CD14-positive monocyte (primary cell): ENCODE measurements at places on chromosomes 7 and 10. TPM values are rescaled to one million over a fixed set of nuclear protein-coding genes. Genes with fewer than 3 reads are reported as not detected.
A peak's percentile ranks its signal among the peaks of the same experiment; 100 is the strongest.

DNA sequence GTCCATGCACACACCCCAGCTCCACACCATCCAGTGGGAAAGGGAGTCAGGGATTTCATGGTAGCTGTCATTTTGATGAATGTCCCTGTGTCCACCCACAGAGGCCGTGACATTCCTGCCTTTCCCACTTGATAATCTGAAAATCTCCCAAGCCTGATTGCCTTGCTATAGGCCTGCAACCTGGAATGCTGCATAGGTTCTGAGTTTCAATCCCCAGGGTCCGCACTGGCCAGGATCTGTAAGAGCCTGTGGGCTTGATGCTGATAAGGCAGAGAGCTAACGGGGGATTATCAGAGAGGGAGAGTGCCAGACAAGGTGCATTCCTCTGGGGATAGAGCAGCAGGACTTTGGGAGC lies 57.5 kb downstream of the RBM20 start:
- H3K27me3 ChIP-seq, result no peaks in the 10 kb centered on the region
- H3K27ac ChIP-seq, result no peak overlapping the region
- H3K36me3 ChIP-seq, result no peaks in the 10 kb centered on the region
- no peak overlapping the region for H3K4me3 ChIP-seq
- no peak for DNase-seq

GRCh38 chr7:155338632-155339320 lies 41.1 kb downstream of the INSIG1 start:
- H3K4me1 ChIP-seq, result no peaks in the 10 kb centered on the region
- no peak overlapping the region for H3K4me3 ChIP-seq
- no peak overlapping the region for H3K27ac ChIP-seq
- DNase-seq, result no peak
- H3K36me3 ChIP-seq, result no peaks in the 10 kb centered on the region

DNA sequence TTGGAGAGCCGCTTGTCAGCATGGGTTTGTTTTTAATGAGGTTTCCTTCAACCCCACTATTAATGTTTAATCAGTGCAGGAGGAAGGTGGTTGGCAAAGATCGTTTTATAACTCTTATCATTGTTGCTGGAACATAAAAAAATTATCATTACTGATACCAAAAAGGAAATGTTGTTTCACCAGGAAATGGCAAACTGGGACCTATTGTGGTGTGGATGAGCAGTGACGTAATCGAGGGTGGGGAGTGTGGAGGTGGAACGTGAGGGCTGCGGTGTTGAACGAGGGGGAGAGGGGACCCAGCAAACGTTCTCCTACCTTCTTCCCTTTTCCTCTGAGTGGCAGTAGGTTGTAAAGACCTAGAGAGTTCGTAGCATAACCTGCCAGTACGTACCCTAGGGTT lies 71.9 kb upstream of the TOMM7 start:
- no peak overlapping the region for H3K27ac ChIP-seq
- H3K36me3 ChIP-seq, result no peaks in the 10 kb centered on the region

DNA sequence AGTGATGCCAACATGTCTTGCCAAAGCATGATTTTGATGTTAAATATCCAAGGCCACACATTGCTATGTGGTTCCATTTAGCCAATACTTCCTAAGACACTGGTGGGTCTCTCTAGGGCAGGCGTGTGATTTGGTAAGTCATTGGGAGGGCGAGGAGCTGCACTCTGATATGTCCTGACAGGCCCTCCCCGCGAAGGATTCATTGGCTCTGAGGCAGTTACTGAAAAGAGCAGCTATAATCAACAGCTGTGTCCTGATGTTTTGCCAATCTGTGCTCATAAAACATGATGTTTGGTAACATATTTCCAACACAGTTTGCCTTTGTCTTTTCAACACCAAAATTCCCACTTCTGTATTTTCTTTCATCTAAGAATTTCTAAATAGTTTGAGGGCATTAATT lies 646.7 kb downstream of the PARD3 start:
- no peak overlapping the region for H3K27ac ChIP-seq
- no peaks in the 10 kb centered on the region for H3K36me3 ChIP-seq
- no peak overlapping the region for H3K4me3 ChIP-seq

GRCh38 chr7:148787571-148788295 lies 89.0 kb downstream of the CUL1 start:
- H3K27me3 ChIP-seq, result no peaks in the 10 kb centered on the region
- H3K27ac ChIP-seq, result no peak overlapping the region
- peaks cover 94% of the 10 kb centered on the region for H3K36me3 ChIP-seq
- no peak overlapping the region for H3K4me3 ChIP-seq
- H3K4me1 ChIP-seq, result no peaks in the 10 kb centered on the region

- no peaks in the 10 kb centered on the region for H3K36me3 ChIP-seq
- no peak overlapping the region for H3K27ac ChIP-seq
- DNase-seq, result no peak
- H3K4me1 ChIP-seq, result no peaks in the 10 kb centered on the region
- no peak overlapping the region for H3K4me3 ChIP-seq
Observed at GRCh38 chr7:98568891-98569290, 48.2 kb upstream of the NPTX2 start.

DNA sequence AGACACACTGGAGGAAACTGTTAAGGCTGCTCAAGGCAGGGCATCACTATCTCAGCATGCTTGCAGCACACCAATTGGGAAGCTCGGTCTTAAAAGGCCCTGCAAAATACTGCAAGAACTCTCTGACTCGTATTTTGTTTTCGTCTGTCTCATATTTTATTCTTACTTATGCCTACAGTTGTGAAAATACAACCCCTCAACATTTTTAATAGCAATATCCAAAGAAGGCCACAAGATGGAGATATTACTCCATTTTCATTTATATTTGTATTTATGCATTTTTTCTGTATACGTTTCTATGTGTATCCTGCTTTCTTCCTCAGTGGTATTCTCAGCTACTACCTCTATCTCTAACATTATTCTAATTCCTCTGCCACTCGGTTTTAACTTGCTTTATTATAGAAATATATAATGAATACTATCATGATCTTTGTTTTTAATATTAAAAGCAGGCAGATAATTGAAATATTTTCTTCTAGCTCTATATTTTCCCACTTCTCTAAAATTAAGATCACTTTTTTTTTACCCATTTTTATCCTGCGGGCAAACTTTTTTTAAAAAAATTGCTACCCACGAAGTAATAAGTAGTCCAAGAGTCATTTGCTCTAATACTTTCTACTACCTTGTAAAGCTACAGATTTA lies 10.0 kb downstream of the DNAJC1 start:
- no peak overlapping the region for H3K4me3 ChIP-seq
- H3K36me3 ChIP-seq, result no peaks in the 10 kb centered on the region
- no peak overlapping the region for H3K27ac ChIP-seq
- peak; percentile 32 for DNase-seq
- no peaks in the 10 kb centered on the region for H3K27me3 ChIP-seq

DNA sequence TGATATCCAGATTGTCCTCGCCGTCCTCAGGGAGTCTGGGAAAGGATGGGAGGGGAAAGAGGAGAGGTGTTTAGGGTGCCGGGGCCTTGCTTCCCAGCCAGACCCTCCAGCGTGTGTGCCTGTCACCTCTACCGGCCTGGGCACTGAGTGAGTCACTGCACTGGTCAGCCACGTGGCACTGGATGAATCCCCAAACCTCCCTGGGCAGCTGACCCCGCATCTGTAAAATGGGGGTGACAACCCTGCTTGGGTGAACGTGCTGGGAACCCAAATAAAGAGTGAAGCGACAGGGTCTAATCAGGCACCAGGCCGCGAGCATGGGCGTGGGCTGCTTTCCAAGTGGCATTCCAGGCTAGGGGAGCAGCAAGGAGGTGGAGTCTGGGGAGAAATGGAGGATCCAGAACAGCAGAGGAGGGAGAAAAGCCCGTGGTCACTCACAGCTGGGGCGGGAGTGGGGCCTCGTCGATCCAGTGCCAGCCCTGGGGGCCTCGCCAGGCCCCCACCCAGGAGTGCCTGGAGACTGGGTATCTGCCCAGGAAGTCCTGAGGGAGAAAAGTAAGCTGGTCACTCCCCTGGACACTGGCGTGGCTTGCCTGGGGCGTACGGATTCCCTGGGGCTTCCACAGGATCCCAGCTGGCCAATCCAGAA lies 29.7 kb downstream of the KLRG2 start:
- no peak overlapping the region for H3K4me3 ChIP-seq
- H3K27me3 ChIP-seq, result no peaks in the 10 kb centered on the region
- H3K27ac ChIP-seq, result no peak overlapping the region
- DNase-seq, result no peak
- no peaks in the 10 kb centered on the region for H3K4me1 ChIP-seq
- no peaks in the 10 kb centered on the region for H3K36me3 ChIP-seq

DNA sequence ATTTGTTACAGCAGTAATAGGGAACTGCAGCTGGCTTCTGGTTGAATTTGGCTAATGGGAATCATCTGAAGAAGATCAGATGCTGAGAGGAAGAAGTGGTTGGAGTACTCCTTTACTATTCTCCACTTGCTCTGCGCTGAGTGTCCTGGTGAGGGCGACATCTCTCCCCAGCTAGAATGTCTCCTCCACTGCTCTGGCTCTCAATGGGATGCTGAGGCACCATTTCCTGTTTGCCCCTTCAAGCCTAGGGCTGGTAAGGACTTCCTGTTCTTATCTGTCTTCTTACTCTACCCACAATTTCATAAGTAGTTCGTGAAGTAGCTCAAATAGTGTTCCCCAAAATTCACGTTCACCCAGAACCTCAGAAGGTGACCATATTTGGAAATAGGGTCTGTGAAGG lies 43.2 kb upstream of the TES start:
- peaks cover 51% of the 10 kb centered on the region for H3K4me1 ChIP-seq
- H3K27me3 ChIP-seq, result no peaks in the 10 kb centered on the region
- peak; percentile 68 for DNase-seq

GRCh38 chr10:28910956-28911355 lies 233.6 kb downstream of the BAMBI start:
- H3K4me1 ChIP-seq, result no peaks in the 10 kb centered on the region
- no peaks in the 10 kb centered on the region for H3K36me3 ChIP-seq
- H3K27me3 ChIP-seq, result no peaks in the 10 kb centered on the region

GRCh38 chr10:51159841-51160240 lies 85.6 kb downstream of the PRKG1 start:
- DNase-seq, result no peak
- no peaks in the 10 kb centered on the region for H3K36me3 ChIP-seq
- H3K27ac ChIP-seq, result no peak overlapping the region

DNA sequence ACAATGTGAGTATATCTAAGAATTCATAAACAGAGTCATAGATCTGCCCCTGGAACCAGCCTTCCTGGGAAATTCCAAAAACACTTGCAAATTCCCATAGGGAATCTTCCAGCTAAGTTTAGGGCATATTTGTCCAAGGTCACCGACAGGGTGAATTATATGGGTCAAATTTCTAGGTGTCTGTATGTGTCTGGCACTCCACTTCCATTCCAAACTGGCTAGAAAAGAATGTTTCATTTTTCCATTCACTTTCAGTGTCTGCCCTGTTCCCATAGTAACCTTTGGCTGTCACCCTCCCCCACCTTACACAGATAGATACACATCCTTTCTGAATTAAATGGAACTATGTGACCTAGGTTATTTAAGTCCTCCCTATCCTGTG lies 230.9 kb downstream of the CREB5 start:
- no peaks in the 10 kb centered on the region for H3K36me3 ChIP-seq
- H3K27me3 ChIP-seq, result no peaks in the 10 kb centered on the region
- no peak overlapping the region for H3K27ac ChIP-seq
- no peaks in the 10 kb centered on the region for H3K4me1 ChIP-seq
- no peak for DNase-seq

- no peak overlapping the region for H3K4me3 ChIP-seq
- H3K36me3 ChIP-seq, result no peaks in the 10 kb centered on the region
- no peaks in the 10 kb centered on the region for H3K27me3 ChIP-seq
Observed at GRCh38 chr7:21099432-21099831, 312.7 kb upstream of the SP8 start.

DNA sequence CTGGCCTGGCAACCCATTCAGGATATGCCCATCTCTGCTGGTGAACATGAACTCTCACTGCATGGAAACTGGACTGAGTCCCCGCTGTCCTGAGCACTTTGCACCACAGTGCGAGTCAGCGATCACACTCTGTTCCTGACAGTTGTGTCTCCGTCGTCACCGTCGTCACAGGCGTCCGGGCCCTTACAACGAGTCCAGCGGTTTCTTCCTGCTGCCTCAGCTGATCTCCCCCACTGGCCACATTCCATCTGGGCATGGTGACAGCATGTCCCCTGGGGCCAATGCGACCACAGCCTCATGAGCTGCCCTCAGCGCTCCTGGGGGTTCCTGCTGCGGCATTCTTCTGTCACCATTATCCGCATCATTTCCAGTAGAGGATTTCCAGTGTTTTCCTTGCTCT lies 76.8 kb upstream of the KLF6 start:
- no peaks in the 10 kb centered on the region for H3K27me3 ChIP-seq
- no peak for DNase-seq
- H3K27ac ChIP-seq, result no peak overlapping the region
- no peak overlapping the region for H3K4me3 ChIP-seq
- no peaks in the 10 kb centered on the region for H3K36me3 ChIP-seq

GRCh38 chr10:127996586-127996985 lies 89.7 kb downstream of the PTPRE start:
- no peak overlapping the region for H3K4me3 ChIP-seq
- no peak for DNase-seq
- peaks cover 31% of the 10 kb centered on the region for H3K4me1 ChIP-seq
- H3K27me3 ChIP-seq, result no peaks in the 10 kb centered on the region
- no peak overlapping the region for H3K27ac ChIP-seq
- H3K36me3 ChIP-seq, result no peaks in the 10 kb centered on the region

GRCh38 chr10:116779076-116779687 lies 36.8 kb upstream of the HSPA12A start:
- H3K4me1 ChIP-seq, result no peaks in the 10 kb centered on the region
- H3K27me3 ChIP-seq, result peaks cover 3% of the 10 kb centered on the region
- H3K4me3 ChIP-seq, result no peak overlapping the region
- H3K27ac ChIP-seq, result no peak overlapping the region
- H3K36me3 ChIP-seq, result no peaks in the 10 kb centered on the region
- no peak for DNase-seq

- DNase-seq, result no peak
- no peaks in the 10 kb centered on the region for H3K27me3 ChIP-seq
- H3K27ac ChIP-seq, result no peak overlapping the region
- H3K4me1 ChIP-seq, result peaks cover 13% of the 10 kb centered on the region
- H3K36me3 ChIP-seq, result no peaks in the 10 kb centered on the region
Observed at GRCh38 chr7:138032186-138032585, 30.3 kb upstream of the CREB3L2 start.

DNA sequence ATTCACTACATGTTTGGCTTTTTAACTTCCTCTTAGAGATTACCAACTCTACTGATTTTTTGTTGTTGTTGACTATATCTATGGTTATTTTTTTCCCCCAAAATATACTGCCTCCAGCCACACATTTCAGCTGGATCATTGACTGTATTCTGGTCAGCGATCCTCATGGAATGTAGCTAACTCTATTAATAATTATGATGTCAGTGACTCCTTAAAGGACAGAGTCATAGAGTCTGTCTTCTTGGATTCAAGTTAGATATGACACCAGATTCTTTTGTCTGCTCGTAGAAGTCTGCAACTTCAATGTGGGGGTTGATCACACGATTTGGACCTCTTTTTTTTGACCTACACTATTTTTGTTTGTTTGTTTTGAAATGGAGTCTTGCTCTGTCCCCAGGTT lies 33.2 kb downstream of the UBN2 start:
- H3K4me1 ChIP-seq, result peaks cover 4% of the 10 kb centered on the region
- no peak for DNase-seq
- no peak overlapping the region for H3K27ac ChIP-seq
- peaks cover 75% of the 10 kb centered on the region for H3K36me3 ChIP-seq
- H3K4me3 ChIP-seq, result no peak overlapping the region

ACTR3C gene
- polyA plus RNA-seq, result 1.7 TPM

HPSE2 gene
- not detected in 2 replicates for polyA plus RNA-seq

CYP3A7 gene
- not detected for polyA plus RNA-seq

GCK gene
- not detected in 2 replicates for polyA plus RNA-seq

SEPTIN7 gene
- polyA plus RNA-seq, result 224 TPM

AGMO gene
- polyA plus RNA-seq, result not detected
